ENCODE measurements at places on chromosomes 3 and 15. TPM values are rescaled to one million over a fixed set of nuclear protein-coding genes. Genes with fewer than 3 reads are reported as not detected.
A peak's percentile ranks its signal among the peaks of the same experiment; 100 is the strongest.

The A4GNT gene
- total RNA-seq: not detected

- no peak for DNase-seq
Observed at GRCh38 chr3:149977386-149977785, 6.7 kb upstream of the PFN2 start.

- DNase-seq: no peak
Observed at GRCh38 chr15:23529891-23530290, 35.6 kb upstream of the MKRN3 start.

GRCh38 chr3:132380920-132381319, 36.4 kb upstream of the DNAJC13 start:
- DNase-seq: no peak

The KBTBD8 gene
- 1.8 TPM for total RNA-seq

- DNase-seq: no peak
Observed at GRCh38 chr15:82184776-82185175, 77.8 kb downstream of the EFL1 start.

DNA sequence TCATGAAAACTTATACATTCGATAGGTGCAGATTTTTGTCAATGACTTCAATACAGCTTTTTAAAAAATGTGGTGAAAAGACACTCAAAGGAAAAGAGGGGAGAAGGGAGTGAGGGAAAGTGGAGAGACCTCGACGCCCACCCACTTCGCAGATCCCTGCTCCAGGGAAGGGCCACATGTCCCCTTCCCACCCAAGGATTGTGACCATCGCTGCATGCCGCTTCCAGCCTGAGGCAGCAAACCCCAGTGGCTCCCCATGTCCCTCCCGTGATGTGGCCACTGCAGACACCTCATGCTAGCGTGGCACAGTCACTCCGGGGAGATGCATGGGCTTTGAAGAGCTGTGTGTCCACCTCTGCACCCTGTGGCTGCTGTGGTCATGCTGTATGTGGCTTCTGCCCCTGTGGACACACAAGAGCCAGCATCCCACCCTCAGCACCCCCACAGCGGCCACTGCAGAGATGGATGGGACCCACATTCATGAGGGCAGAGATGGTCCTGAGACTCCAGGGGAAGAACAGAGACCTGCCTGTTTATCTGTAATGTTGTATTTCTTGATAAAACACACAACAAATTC, 230.2 kb downstream of the OCA2 start:
- no peak for DNase-seq

- DNase-seq: peak; percentile 30
Observed at GRCh38 chr15:81088470-81089013, 45.5 kb upstream of the CFAP161 start.

The CGNL1 gene
- 81.5 TPM for total RNA-seq

GRCh38 chr15:50925281-50925680, 16.8 kb downstream of the AP4E1 start:
- no peak for DNase-seq

DNA sequence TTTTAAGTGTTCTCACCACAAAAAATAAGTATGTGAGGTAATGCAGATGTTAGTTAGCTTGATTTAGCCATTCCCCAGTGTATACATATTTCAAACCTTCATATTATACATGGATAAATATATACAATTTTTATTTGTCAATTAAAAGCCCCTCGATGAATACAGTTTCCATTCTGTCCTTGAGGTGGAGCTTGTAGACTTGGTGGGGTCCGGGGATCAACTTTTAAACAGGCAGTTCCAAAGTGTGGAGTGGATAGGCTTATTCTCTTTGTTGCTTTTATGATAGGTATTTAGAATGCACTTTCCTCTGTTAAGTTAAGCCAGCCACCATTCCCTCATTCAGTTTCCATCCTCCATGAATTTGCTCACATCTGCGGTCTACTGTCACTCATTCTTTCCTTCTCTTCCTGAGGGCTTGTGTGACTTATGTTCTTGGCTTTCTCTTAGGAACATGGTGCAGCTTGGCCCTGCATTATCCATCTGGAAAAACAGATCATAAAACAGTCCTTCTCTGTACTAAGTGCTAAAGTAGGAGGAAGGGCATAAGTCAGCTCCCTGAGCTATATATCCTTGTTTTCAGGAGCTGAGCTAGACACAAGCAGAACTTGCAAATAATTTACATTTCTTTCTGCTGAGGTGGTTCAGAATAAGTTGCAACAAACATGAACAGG, 149.1 kb downstream of the NFKBIZ start:
- DNase-seq: peak; percentile 16

The FEZF2 gene
- total RNA-seq: not detected

- DNase-seq: no peak
Observed at GRCh38 chr3:154956815-154957214, 123.3 kb upstream of the MME start.

DNA sequence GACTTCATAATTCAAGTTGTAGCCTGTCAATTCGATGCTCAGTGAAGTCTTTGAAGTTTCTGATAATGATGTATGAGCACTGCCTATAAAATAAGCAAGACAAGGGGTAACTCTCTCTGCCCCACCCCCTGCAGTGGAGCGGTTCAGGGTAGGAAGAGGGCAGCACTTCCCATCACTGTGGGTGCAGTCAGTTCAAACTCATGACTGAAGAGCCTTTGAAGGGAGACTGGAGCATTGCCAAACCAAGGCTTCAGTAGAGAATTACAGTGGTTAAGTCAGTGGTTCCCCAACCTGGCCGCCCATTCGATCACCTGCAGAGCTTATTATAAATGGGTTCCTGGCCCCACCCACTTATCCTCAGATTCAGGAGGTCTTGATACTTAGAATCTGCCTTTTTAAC, 190.6 kb downstream of the SHQ1 start:
- DNase-seq: no peak

- no peak for DNase-seq
Observed at GRCh38 chr3:183576487-183577107, 21.1 kb upstream of the KLHL6 start.

GRCh38 chr3:123685780-123686179, 100.9 kb upstream of the HACD2 start:
- no peak for DNase-seq

DNA sequence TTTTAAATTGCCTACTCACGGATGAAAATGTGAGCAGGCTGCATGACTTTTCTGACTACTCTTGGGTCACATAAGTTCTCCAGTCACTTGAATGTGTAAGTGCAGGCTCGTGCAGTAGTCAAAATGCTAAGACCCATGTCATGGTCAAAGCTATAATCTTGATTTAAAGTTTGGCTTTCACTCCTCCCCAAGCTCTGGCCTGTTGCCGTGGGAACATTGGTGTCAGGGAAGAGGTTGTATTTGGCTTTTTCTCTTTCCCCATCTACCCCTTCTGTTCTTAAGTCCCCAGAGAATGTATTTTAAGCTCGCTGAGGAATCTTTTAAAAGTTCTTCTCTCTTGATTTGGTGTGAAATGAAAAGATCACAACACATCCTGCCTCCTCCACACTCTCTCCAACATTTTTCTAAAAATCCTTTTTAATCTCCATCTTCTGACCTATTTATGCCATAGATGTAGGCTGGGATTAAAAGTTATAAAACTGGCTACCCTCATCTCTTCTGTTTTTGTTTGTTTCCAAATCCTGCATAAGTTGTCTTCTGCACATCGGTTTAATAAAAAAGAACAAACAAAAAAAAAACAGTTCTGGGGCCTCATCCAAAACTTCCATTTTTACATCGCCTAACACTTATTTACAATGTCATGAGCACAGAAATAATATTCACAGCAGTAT, 61.4 kb upstream of the ADAMTSL3 start:
- no peak for DNase-seq

DNA sequence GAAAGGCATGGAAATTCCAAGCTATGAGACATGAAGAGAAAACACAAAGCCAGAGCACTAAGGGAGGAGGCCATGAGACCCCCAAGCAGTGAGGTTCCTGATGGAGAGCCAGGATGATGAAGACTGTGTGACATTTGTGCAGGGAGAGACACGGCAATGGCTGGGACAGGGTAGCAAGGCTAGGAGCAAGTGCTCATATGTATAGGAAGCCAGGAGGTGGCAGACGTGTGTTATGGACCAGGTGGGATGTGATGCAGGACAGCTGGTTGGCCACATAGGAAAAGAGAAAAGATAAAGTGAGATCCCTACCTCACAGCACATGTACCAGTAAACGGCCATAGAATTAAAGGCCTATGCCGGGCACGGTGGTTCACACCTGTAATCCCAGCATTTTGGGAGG, 112.7 kb downstream of the APBA2 start:
- no peak for DNase-seq

GRCh38 chr3:127777921-127778656, 44.2 kb downstream of the MGLL start:
- no peak for DNase-seq

- DNase-seq: no peak
Observed at GRCh38 chr3:94336046-94336753, 273.3 kb downstream of the NSUN3 start.

DNA sequence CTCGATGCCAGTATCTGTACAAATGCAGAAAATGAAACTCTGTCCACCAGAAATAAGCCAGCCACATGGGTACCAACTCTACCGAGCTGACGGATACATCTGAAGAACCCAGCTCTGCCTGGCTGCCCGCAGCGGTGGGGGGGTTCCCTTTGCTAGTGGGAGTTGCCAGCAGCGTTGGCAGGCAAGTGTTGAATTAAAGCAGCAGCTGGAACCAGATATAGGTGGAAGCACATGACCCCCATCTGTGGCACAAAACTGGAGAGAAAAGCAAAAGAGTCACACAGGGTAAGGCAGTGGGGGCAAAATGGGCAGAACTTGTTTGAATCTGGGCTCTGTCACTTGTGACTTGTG, 17.9 kb downstream of the CRYGS start:
- DNase-seq: peak; percentile 79
